ENCODE measurements at places on chromosomes 11 and 22.

DNA sequence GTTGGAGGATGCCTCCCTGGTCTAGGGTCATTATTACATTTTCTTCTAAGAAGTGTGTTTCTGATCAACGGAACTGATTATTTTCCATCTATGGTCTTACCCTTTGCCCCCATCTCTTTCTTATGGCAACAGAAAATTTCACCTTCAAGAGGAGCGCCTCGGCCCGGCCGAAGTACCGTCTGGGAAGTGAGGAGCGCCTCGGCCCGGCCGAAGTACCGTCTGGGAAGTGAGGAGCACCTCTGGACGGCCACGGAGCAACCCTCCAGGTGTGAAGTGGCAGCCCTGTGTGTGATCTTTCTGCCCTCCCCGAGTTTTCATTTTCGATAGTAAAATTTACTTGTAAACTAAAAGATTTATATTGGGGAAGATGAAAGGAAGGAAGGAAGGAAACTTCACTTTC is 3.1 kb upstream of the APOBEC3C start:
- no peak for DNase-seq

GRCh38 chr11:6547177-6547576 is 50.1 kb downstream of the DNHD1 start:
- no peak for DNase-seq

GRCh38 chr11:75347781-75348566 is 3.5 kb downstream of the ARRB1 start:
- DNase-seq = no peak

DNA sequence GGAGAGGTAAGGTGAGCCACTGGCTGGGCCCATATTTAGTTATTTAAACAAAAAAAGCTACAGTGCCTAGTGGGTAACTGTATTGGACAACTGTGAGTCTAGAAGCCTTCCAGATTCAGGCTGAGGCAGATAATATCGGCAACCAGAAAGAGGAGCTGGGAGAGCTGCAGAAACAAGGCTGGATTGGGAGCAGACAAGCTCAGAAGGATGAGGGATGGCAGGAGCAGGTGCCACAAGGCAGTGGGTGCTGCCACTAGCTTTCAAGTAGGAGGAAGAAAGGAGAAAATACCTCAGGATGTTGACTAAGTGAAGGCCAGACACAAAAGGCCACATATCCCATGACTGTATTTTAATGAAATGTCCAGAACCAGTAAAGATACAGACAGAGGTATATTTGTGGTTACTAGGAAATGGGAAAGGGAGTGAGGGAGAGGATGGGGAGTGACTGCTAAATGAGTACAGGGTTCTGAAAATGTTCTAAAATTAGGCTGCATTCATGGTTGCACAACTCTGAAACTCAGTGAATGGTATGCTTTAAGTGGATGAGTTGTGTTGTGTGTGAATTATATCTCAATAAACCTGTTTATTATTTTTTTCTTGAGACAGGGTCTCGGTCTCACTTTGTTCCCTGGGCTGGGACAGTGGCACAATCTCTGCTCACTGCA is 11.8 kb upstream of the RAPSN start:
- DNase-seq = no peak

DNA sequence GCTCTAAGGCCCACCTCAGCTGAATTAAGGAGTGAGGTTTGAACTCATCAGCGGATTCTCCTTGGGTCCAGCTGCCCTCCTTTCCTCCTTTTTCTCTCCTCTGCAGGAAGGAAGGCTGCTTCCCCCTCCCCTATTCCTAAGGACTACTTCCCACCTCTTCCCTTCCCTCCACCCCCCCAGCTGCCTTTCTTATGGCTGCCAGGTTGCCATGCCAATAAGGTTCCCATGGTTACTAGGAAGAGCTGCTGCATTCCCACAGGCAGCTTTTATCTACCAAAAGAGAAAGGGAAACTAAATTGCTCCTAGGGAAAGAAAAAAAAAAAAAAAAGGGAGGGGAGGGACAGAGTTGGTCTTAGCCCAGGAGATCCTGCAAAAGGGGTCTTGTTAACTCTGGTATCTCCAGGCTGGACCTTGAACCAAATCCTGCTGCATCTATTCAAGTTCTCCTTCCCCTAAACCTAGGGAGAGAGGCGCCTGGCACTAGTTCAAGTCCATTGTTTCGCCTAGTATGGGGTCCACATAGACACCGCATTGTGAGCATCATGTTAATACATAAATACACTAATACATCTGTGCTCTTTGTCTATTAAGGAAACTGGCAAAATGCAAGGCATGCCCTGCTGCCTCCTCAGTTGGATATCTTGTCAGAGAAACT is 21.2 kb upstream of the FEZ1 start:
- DNase-seq = peak; percentile 67

GRCh38 chr22:22855617-22856308 is 31.9 kb upstream of the IGLL5 start:
- no peak for DNase-seq

- DNase-seq = no peak
Measured at GRCh38 chr22:49404020-49404419, 423.7 kb downstream of the BRD1 start.

GRCh38 chr22:44398856-44399837 is 86.4 kb upstream of the SHISAL1 start:
- no peak for DNase-seq

DNA sequence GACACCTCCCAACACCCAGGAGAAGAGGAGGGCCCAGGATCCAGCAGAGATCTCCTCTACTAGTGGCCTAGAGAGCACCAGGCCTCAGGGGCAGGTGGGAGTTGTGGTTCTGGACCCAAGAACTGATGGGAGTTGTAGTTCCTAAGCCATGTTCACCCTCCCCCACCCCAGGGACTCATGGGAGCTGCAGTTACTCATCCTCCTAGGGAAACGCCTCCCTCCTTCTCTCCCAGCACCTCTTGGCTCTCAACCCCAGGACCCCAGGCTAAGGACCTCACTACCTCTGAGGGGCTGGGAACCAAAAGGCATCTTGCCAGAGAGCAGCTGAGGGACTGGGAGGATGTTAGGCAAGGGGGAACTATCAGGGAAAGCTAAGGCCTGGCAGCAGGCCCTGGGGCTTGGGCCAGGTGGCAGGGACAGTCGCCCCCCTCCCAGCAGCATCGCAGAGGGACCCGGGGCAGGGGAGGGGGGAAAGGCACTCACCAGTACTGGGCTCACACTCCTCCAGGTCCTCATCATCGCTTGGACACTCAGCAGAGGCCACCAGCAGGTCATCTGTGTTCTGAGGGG is 28.9 kb downstream of the SLC22A12 start:
- no peak for DNase-seq

- DNase-seq = no peak
Measured at GRCh38 chr11:128789497-128790150, 77.5 kb downstream of the KCNJ1 start.

DNA sequence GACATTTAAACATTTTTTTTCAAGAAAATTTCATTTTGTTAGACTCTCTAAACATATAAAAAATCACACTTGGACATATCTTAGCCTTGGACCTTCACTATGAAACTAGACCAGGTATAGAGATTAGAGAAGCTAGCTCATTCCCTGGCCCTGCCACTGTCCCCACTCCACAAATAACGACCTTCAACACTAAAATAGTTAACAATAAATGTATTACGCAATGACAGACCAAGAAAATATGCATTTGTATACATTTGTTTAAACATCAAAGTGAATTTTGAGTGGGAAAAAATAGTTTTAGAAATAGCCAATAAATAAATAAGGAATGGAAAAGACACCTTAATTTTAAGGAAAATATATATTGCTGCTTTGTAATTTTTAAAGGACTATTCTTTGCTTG is 20.9 kb downstream of the OR5J2 start:
- no peak for DNase-seq

GRCh38 chr11:70478166-70478890 is 80.0 kb downstream of the CTTN start:
- no peak for DNase-seq

DNA sequence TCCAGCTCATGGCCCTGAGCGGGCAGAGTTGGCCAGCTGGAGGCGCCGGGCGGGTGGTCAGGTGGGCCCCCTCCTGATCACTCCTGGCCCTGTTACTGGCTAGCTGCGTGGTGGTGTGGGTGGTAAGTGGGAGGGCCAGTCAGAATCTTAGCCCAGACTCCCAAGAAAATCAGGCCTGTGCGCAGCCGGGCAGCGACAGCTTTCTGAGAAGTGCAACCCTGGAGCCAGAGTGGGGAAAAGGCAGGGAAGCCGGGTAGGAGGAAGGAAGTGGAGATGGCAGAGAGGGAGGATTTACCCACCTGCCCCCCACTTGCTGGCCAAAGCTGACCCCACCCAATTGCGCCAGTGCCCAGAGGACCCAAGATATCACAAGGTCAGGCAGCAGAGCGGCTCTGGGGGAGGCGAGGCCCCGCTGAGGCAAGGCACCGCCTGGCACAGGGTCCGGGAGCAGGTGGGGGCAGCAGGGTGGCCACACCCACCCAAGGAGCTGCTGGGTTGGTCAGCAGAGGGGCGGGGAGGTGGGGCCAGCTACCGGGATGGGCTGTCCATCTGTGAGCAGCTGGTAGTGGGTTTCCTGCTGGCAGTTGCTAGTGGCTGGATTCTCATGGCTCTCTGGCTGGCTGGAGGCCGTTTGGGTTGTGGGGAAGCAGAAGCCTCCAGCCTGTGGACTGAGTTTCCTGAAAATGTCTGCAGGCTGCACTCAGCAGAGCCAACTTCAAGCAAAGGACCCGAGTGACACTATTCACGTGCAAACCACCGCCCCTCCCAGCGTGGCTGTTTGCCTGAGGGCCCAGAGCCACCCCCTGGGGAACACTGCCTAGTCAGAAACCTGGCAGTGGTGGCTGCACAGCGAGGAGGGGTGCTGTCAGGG is 196.4 kb downstream of the IGLL1 start:
- DNase-seq = no peak

DNA sequence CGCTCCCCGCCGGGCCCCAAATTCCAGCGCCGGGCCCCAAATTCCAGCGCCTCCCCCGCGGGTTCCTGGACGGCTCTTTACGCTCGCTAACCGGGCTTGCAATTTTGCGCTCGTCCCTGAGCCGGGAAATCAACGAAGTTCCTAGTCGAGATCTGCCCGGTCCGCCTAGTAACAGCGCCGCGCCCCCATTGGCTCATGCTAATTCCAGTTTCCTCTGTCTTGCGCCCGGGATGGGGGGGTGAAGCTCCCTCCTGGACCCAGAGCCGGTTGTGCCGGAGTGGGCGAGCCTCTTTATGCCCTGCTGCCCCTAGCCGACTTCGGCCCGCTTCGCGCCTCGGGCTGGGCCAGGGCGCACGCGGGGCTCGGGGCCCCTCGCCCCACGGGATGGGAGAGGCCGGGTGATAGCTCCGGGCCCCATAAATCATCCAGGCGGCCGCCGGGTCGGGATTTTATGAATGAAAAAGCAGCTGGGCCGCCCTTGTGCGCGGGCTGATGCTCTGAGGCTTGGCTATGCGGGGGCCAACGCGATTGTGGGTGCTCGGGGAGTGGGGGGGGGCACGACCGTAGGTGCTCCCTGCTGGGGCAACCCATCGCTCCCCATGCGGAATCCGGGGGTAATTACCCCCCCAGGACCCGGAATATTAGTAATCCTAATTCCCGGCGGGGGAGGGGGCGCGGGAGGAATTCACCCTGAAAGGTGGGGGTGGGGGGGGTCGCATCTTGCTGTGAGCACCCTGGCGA is 1.8 kb upstream of the CCND1 start:
- peak; percentile 85 for DNase-seq

DNA sequence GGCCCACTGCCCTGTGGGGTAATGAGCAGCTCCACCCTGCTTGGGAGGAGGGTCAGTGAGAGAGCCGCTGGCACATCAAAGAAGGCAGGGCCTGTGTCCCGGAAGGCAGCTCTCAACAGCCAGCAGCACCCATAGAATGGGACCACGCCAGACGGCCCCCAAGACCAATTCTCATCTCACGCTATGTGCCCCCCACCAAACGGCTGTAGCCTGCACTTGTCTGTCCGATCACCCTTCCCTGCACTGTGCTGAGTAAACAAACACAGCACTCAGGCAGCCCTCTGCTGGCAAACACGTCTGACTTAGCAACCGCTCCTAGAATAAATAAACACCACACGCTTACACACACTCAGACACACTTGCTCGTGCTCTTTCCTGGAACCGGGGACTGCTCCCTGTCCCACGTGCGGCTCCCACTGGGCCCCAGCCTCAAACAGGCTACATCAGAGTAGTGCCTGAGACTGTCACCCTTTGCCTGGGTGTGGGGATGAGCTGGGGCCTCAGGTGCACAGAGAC is 53.2 kb upstream of the CDON start:
- DNase-seq = peak; percentile 81
